ENCODE measurements at places on chromosomes 7 and 10.

DNA sequence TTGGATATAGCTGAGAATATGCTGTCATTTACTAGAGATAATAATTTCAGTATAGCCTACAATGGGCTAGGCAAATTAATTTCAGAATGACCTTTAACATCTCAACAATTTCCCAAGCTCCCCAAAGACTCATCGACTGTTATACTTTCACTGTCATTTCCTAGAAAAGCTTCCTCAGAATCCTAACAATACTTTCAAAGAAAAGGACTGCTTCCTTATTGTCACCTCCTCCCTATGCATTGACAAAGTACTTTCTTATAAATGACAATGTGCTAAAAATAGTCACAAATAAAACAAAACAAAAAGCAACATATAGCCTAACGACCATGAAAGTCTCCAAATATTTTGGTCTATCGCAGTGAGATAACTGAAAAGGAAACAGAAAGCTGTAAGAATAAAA, 272.6 kb downstream of the ELMO1 start:
- no peak for DNase-seq

- no peak for DNase-seq
Measured at GRCh38 chr10:1550616-1551015, 186.7 kb downstream of the ADARB2 start.

GRCh38 chr10:43294241-43294658, 27.4 kb upstream of the RASGEF1A start:
- DNase-seq, result no peak

GRCh38 chr7:111009526-111010040, 81.3 kb upstream of the LRRN3 start:
- no peak for DNase-seq
